Effector CD4-positive, alpha-beta T cell (primary cell): ENCODE measurements at places on chromosomes 3 and 15.

DNA sequence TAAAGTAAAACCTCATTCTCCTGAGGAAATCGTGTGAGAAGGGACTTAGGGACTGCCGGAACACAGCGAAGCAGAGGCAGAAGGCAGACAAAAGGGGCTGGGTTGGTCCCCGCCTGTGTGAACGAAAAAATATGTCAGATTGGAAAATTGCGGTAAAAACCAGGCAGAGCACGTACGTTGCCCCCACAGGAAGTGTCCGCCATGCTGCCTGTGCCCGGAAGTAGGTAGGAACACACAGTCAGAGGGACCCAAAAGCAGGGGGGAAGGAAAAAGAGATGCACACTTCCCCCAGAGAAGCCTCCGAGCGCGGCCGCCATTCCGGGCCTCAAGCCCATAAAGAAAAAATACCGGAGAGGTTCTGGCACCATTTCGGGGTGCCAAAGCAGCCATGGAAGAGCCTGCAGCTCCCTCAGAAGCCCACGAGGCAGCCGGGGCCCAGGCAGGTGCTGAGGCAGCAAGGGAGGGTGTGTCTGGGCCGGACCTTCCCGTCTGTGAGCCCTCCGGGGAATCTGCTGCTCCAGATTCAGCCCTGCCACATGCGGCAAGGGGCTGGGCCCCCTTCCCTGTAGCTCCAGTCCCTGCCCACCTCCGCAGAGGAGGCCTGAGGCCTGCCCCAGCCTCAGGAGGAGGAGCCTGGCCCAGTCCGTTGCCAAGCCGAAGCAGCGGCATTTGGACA is at the start of gene MKRN3:
TSS of gene MKRN3 (plus strand) at position 280 of the 676 bp plus-strand sequence. CDS start at position 389, 109 bp downstream.
- DNase-seq: no peak

- DNase-seq: no peak
These were observed 77.2 kb downstream of the SCN10A start for GRCh38 chr3:38738630-38739395.

DNA sequence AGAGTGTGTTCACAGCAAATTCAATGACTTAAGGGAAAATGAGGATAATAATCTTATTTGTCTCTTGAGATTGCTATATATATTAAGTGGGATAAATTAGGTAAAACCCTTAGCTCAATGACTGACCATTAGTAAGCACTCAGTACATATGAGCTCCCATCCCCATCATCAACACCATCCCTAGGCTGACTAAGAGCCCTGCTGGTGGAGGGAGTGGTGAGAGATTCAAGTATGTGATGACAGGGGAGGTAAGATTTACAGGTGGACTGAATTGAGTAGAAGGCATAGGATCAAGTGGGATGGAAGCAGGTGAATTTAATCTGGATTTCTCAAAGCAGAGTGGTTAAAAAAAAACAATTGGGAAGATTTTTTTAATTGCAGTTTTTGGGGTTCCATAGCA is 21.0 kb upstream of the LRRN1 start:
- DNase-seq: no peak

DNA sequence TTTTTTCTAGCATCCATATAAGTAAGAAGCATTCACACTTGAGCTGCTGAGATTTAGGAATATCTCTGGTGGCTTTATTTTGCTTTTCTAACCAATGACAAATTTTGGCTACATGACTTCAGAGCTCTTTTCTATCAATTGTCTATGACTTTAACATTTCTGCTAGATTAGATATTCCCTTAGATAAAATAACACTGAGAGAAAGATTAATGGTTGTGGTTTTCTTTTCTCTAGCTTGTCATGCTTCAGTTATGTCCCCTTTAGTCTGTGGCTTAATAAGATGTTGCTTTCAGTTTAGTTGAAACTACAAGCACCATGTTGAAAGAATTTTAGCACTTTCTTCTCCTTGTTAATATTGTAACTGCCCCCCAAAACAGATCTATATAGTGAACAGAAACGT is 665.6 kb upstream of the CCDC54 start:
- DNase-seq: no peak

GRCh38 chr15:51499379-51499976 is 123.1 kb downstream of the DMXL2 start:
- DNase-seq: no peak

DNA sequence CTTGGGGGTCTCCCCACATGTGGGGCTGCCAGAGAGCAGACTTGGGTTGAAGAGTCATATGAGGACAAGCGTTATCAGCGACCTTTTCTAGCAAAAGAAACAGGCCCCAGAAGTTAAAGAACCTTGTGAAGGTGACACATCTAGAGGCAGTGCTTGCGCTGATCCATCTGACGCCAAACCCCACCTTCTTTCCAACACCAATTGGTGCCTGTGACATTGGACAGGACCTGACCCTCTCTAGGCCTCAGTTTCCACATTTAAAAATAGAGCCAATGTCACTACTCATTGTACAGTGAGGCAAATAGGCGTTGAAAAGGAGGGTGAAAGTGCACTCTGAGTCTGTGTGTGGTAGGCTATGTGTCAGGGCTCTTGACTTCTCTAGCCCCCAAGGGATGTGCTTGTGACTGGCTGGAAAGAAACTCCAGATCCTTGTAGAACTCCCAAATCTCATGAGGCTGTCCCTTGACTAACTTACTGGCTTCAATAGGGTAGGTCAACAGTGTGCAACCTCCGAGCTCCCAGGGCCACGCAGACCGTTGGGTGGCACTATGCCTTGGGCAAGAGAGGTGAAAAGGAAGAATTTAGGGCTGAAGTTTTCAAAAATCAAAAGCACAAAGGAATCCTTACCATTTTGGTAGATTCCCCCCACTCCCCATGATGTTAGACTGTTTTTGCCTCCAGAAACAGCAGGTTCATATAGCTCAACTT is 666 bp upstream of the FAM219B start:
- DNase-seq: no peak

GRCh38 chr3:187925326-187925725 is 180.1 kb upstream of the BCL6 start:
- no peak for DNase-seq

- no peak for DNase-seq
These were observed 89.5 kb upstream of the UBE2E2 start for GRCh38 chr3:23113455-23114171.

DNA sequence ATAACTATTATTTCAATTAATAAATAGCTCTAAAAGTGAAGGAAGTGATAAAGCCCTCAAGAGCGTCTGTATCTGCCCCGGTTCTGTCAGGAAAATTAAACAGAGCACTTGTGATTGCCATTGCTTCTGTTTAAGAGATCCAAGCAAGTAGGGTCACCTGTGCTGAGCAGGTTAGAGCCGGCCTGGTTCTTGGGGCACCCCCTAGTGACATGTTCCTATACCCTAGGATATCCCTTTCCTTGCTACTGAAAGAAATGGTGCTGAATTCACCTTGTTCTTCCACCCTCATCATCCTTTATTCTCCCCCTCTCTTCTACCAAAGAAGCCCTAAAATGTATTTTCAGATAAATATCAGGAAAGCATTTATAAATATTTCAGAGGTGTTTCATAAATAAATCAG is 323.5 kb downstream of the RORA start:
- peak; percentile 3 for DNase-seq

GRCh38 chr3:10599017-10599416 is 93.6 kb upstream of the ATP2B2 start:
- DNase-seq: no peak

DNA sequence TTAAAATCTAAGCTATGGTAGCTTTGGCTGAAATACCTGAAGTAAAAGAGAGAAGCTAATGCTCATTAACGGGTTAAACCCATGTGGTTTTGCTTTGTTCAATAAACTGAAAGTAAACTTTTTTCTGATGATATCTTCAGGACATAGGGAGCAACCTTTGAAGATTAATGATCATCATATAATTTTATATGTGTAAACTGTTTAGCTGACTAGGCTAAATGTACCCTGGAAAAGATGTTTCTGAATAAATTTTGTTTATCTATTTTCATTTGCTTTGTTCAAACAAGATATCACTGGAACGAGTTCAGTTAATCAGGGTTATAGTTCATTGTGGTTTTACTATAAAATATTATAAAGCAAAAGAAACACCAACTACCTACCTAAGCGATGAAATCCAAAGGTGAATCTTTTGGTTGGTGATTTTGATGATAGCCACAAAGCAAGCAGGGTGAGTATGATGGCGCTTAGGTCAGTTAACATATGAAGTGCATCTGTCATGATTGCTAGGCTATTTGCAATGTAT is 11.7 kb downstream of the SLC30A4 start:
- no peak for DNase-seq

- DNase-seq: no peak
These were observed 4.6 kb downstream of the FAM174B start for GRCh38 chr15:92650966-92651365.

GRCh38 chr3:18745472-18745871 is 320.3 kb upstream of the SATB1 start:
- no peak for DNase-seq

DNA sequence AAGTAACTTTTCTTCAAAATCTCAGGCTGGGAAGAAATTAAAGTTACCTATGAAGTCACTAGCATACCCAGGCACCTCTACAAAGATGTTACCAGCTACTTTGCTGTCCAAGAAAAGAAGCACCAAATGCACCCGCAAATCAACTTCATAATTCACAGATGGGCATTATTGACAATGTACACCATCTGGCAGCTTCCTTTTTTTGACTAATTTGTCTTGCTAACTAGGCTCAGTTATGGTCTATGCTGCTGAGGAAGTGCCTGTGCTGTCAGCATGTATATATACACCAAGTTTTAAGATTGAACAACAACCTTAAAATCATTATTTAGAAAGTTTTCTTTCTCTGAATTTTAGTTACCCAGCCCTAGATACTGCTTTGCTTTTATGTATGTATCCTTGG is 93.8 kb downstream of the NSUN3 start:
- no peak for DNase-seq

DNA sequence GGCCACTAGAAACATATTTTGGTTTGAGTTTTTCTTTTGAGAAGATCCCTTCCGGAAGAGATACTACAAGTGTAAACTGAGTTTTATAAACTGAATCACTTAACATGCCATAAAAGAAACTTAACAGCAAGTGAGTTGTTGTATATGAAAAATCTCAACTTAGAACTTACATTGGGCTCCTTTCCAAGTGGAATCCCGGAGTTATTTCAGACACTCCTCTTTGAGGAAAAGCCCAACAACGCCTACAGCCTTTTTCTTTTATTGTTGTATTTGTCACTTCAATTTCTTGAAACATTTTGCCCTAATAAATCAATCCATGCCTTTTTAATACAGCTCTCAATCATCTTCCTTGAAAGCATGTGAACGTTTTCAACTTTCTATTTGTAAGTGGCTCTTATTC is 137.3 kb downstream of the FEZF2 start:
- no peak for DNase-seq

DNA sequence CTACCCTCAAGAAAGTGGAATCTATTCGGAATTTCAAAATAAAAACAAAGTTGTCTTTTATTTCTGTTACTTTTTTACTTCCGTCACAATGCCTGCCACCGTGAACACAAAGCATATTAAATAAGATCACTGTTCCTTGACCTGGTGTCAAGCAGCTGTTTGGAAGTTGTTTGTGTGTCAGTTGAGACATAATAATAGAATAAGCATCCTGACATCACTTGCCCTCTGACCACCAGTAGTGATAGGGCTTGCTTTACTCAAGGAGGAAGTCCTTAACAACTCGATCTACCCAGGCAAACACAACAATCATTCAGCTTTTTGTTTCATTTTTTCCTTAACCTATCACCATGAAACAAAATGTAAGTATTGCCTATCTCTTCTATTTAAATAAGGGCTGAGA is 454.4 kb upstream of the RASGRP1 start:
- DNase-seq: no peak

GRCh38 chr3:95705786-95706418 is 1108.5 kb upstream of the EPHA6 start:
- no peak for DNase-seq

GRCh38 chr3:79086514-79086913 is 681.3 kb downstream of the ROBO1 start:
- no peak for DNase-seq
